Stimulated activated CD4-positive, alpha-beta T cell treated with anti-CD3 and anti-CD28 coated beads, TNF-alpha, amount 100 ng/mL, for 1 hour (primary cell): ENCODE measurements at places on chromosomes 2 and 18.

DNA sequence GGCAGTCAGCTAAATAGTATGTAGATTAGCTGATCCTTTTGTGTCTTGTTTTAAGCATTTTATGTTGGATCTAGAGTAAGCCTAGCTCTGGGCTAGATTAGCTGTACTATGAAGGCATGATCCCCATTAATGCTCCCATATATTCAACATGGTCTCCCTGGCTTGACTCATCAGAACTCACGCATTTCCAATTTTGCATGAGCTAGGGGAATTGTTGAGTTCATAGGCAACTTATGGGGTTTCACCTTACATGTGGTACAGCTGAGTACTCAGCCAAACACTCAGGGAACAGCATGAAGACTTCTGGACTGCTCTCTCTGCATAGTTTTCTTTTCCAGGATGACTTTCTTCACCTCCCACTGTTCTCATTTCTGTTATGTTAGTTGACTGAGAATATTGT is 248.2 kb downstream of the TMX3 start:
- no peak for DNase-seq

DNA sequence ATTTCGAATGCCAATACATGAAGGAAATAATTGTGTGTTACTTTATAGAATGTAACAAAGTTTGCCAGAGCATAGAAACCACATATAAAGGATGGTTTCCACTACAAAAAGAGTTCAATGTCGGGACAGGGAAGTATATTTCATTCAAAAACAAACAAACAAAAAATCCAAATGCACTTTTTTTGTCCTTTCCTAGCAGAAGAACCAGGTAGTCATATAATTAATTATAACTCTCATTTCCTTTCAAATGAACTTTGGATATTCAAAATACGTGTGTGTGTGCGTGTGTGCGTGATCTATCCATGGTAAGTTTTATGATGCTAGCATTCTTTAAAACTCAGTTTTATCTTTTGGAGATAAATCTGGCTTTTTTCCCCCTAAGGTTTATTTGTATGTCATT is 8.3 kb downstream of the FN1 start:
- DNase-seq: no peak

- DNase-seq: no peak
Observed at GRCh38 chr2:140586379-140586778, 1544.4 kb downstream of the LRP1B start.

DNA sequence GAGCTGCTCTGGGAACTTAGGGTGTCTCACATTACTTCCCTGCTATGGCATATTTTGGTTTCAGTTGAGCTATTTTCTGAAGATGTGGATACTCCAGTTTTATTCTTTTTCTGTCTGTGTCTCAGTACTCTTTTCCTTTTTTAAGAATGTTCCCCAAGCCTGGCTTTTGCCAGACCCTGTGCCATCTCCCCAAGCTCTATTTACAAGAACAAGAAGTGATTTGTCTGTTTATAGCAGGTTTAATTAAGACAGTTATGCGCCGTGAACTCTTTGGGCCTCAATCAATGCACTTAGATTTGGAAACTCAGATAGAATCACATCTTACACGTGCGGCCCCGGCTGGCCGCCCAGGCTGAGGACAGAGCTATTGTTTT is 8.9 kb upstream of the SATB2 start:
- no peak for DNase-seq

GRCh38 chr18:8957731-8958130 is 144.8 kb upstream of the NDUFV2 start:
- no peak for DNase-seq

DNA sequence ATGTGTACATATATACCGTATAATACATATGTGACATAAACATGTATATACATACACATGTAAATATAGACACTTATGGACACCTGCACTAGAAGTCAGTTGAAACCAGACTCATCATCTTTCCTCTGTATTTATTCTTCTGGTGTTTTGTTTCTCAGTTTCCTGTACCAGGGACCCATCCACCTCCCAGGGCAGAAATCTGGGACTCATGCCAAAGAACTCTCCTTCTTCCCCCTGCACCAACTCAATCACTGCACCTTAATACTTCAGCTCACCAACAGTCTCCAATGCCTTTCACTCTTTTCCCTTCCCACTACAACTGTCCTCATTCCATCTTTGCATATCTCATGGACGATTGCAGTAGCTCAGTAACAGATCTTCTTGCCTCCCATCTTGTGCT is 428.0 kb downstream of the FBXO15 start:
- no peak for DNase-seq

- no peak for DNase-seq
Observed at GRCh38 chr2:228839421-228839876, 431.6 kb downstream of the PID1 start.

DNA sequence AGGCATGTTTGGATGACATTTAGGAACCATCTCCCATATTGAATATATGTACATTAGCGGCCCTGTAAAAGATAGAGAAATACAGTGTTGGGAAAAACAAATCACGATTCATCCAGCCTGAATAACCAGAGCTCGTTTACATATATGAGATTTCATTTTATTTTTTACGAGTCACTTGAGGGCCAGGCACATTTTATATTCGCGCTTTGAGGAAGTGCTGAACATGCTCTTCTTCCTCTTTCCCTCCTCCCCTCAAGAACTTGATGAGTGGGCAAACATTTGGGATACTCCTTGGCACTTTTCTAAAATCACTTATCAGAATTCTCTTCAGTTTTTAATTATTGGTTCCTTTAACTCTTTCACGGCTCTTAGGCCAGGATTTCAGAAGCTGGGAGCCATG is 268.0 kb upstream of the TANK start:
- no peak for DNase-seq

DNA sequence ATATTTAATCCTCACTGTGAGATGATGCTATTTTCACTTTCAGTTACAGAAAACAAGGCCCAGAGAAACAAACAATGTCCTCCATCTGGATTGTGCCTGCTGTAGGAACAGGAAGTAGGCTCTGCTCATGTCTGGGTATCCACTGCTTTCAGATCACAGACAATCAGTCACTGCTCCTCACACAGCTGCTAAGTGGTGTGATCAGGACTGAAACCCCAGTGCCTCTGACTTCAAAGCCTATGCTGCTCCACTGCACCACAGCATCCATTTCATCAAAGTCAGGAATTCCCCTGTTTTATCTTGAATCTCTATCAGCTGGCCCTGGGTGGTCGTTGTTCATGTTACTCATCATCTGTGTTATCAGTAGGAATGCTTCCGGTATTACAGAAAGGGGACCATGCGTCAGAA is 303.8 kb upstream of the TRIB2 start:
- no peak for DNase-seq

- DNase-seq: peak; percentile 52
Observed at GRCh38 chr2:234425639-234426603, 71.0 kb downstream of the ARL4C start.

GRCh38 chr2:225137971-225138370 is 95.7 kb upstream of the DOCK10 start:
- DNase-seq: no peak

GRCh38 chr2:158575051-158575635 is 118.4 kb downstream of the PKP4 start:
- DNase-seq: no peak

GRCh38 chr2:45570671-45571334 is 40.3 kb downstream of the SRBD1 start:
- no peak for DNase-seq

- no peak for DNase-seq
Observed at GRCh38 chr18:13235981-13236380, 17.4 kb downstream of the LDLRAD4 start.

DNA sequence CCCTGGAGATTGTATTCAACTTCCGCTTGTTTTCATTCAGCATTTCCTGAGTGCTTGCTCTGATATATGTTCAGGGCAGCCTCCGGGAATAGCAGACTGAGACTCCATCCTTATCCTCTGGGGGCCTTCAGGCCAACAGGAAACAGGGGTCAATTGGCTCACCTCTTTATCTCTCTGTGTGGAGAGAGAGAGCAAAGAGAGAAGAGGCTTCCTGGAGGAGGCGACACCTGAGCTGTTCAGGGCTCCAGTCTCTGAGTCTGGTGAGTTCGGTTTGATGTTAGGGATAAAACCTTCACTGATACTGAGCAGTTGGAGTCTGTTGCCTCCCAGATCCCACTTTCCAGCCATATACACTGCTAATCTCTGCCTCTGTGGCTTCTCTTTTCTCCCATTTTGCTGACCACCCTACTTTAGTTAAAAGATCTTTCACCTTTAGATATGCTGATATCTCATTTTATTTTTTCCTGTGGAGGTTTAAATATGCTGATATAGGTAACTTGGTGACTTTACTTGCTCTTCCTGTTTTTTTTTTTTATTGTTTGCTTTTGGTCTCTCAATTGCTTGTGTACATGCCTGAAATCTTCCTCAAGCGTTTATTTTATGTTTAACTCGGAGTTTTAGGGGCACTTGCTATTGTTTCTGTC is 56.9 kb downstream of the KCNS3 start:
- DNase-seq: no peak

DNA sequence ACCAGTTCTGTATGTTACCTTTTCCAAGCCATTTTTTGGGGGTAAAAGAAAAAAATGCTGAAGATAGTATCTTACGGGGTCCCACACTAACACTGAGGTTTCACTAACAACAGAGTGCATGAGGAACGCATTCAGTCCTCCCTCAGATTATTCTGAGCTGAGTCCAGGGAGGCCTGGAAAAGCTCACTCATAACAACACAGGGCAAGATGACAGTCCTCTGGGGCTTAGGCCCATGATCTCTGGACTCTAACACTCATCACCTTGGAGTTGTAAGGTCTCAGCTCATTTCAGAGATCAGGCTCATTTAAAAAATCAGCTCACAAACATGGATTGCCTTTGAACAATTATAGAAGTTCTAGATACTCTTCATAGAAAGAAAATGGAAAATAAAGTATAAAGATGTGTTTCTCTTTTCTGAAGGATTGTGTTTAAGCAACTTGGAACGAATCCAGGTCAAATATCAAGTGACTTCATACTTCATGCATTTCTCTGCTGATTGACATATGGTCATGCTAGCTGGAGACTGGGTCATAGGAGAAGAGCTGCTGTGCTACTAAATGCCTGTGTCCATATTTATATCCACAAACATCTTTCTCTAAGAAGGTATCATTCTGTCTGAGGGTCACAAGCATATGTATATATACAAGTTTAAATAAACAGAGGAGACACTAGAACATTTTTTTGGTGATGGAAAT is 265.8 kb downstream of the ALK start:
- DNase-seq: no peak

- no peak for DNase-seq
Observed at GRCh38 chr18:76984193-76985155, 148.1 kb downstream of the MBP start.

GRCh38 chr18:48992133-48992532 is 41.4 kb upstream of the SMAD7 start:
- DNase-seq: no peak

DNA sequence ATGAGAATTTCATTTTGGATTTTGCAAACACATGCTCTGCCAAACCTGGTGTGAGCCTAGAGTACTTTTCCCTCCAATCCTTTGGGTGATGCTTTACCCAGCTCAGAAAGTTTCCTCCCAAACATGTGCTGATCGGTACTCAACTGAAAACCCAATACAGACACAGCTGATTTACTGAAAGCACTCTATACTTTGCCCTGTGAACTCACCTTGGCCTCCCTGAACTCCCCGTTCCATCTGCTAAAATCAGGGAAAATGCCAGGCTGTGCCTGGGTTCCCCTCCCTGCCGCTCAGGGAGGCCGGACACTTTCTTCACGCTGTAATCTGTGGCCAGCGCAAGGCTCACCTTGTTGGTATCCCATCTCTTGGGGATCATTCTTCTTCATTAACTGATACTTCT is 391.2 kb downstream of the CBLN2 start:
- DNase-seq: no peak

- DNase-seq: no peak
Observed at GRCh38 chr2:241739651-241740050, 5.2 kb downstream of the D2HGDH start.
